Uterus (tissue), 4 donors: ENCODE measurements at places on chromosomes 6 and 20. TPM values are rescaled to one million over a fixed set of nuclear protein-coding genes. Genes with fewer than 3 reads are reported as not detected.

RAB44 gene
- total RNA-seq, result 0.37 TPM

LGSN gene
- not detected for total RNA-seq

LY6G6C gene
- not detected for total RNA-seq

- no peak for DNase-seq
Observed at GRCh38 chr20:45788351-45788750, 3.3 kb downstream of the WFDC3 start.

DNA sequence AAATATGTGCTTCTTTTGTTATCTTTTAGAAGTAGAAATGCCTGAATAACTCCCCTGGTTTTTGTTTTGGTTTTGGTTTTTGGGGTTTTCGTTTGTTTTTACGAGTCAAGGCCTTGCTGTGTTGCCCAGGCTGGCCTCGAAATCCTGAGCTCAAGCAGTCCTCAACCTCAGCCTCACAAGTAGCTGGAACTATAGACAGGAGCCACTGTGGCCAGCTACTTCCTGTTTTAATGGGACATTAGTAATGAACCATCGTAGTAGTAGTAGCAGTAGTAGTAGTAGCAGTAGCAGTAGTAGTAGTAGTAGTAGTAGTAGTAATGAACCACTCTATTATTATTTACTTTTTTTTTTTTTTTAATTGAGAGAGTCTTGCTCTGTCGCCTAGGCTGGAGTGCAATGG lies 66.0 kb downstream of the UBR2 start:
- no peak for DNase-seq

DNMT3B gene
- 5.0 TPM for total RNA-seq

DNA sequence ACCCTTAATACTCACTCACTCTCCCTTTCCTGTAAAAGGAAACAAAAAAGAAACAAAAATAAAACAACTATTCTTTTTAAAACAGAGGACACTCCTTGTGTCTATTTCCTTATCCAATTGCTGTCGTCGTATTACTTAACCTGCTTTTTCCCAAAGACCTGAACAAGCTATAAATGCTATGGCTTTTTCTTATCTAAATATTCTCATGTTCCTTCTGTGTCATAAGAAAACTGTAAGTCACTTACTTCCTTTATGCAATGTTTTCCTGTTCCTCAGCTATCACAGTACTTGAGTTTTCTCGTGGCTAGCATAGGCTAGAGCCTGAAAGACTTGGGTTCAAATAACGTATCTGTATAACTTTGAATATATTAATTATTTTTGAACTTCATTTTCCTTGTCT lies 99.2 kb downstream of the IRAK1BP1 start:
- no peak for DNase-seq

DNA sequence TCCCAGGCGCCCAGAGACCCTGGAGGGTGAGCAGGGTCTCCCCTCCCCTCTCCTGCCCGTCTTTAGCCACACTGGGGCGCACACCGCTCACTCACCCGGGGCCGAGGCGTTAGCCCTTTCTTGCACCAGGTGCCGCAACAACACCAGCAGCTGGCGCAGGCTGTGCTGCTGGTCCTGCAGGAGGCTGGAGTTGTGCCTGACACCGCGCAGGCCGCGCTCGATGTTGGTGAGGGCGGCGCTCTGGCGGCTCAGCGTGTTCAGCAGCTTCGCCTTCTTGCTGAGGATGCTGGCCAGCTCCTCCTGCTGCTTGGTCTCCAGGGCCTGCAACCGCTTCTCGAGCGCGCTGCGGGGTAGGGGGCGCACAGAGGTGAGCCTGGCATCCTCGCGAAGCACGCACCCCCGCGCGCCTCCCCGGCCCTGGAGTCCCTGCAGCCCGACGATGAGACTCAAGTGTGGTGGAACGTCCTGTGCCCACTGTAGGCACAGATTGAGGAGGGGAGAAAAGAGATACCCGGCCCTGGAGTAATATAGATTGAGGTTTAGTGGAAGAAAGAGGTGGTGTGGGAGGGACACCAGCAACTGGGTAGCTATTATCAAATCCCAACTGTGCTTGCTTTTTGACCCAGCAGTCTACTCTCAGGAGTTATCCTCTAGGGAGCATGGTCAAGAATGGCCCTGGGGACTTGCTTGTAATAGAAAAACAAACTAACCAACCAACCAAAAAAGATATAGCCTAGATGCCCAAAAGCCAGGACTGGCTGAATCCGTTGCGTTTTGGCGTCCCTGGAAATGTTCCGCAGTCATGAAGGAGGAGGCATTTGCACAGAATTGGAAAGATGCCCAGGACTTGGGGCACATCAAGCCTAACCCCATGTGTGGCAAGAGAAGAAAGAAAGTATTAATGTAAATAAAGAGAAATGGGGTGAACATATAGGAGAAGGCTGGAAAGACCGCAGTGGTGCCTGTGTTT lies 30.9 kb downstream of the ANGPT4 start:
- DNase-seq, result peak; percentile 21

DNA sequence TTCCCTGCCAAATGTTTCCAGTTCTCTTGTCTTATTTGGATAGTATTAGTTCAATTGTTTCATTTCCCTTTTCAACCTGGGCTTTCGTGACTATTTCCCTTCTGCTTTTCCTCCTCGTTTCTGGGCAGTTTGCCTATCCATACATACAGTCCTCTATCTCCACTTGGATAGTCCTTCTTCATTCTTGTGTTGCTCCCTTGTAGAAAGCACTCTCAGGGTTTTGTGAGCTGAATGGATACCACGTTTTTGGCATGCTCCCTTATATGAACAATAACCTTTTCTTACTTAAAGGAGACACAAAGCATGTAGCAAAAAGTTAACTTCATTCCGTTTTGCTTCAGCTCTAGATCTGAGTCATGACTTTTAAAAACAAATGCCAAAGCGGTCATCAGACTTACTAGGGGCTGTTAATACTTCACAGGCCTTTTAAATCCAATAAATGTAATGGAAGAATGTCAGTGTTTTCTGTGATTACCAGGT lies 16.6 kb downstream of the CRYBG1 start:
- DNase-seq, result no peak

EEF1A1 gene
- total RNA-seq, result 13,006 TPM

DNA sequence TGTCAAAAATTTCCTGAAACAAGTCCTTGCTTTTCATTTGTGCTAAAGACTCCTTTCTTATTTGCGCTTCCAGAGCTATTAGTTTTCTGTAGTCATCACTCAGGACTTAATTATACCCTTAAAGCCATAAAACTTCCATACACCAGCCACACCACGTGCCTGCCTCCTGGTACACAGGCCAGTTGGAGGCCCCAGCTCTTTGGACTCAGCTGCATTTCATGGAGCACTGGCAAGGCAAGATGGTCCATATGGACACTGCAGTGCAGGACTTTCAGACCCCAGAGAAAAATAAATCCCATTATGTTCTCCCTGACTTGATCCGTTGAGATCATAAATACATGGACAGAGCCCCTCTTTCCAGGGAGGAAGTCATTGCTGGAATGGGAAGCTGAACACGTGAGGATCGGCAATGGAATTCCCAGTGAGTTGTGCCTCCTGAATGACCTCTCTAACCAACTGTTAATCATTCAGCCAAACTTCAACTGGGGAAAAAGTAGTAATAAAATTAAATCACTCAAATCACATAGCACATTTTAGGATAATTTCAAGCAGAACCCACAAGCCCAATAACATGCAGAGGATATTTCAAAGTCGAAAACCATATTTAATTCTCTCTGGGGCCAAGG lies 173.1 kb downstream of the HACE1 start:
- DNase-seq, result no peak

DNA sequence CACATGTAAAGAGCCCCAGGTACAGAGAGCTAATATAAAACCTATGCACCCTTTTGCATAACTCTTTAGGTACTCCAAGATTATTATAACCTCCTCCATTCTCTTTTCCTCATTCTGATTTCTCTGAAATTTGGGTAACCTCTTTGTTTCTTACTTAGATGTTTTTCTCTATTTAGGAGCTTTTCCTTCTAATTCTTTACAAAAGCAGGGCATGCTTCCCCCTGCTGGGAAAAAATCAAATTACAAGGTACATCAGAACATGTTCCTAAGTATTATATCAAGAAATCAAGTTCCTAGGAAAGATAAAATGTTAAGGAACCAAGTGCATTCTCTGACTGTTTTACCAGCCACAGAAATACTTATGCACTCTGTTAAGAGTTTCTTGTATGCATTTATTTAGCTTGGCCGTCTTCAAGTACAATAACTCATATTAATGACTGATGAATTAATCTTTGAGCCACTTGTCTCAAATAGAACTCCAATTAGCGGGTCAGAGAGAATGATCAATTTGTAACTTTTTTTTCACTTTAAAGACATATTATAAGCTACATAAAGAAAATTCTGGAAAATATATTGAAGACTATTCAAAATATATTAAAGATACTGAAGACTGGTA lies 2.1 kb downstream of the KHDRBS2 start:
- DNase-seq, result no peak

CDYL gene
- 118 TPM for total RNA-seq

DNA sequence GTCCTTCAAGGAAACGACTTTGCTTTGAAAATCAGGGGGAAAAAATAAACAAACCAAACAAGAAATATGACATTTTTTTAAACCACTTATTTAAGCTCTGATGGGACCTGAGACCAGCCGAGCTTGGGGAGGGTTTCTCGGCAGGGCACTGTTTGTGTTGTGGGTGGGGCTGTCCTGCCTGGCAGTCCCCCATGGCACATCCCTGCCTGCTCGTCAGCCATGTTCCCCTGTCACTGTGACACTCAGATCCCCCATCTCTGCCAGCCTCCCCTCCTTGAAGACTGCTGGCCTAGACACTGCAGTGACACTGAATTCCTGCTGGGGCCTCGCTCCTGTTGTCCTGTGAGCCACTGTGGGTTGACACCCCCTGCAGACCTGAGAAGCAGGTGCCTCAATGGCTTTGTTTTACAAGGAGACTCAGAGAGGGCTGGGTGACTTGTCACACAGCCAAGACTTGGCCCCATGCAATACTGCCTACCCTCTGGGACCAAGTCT lies 95.1 kb upstream of the PTPN1 start:
- no peak for DNase-seq

ZSCAN16 gene
- 7.9 TPM for total RNA-seq

ETV7 gene
- total RNA-seq, result not detected

- DNase-seq, result no peak
Observed at GRCh38 chr6:138856654-138857053, 60.8 kb downstream of the ECT2L start.

- no peak for DNase-seq
Observed at GRCh38 chr20:37179683-37180524, 556 bp upstream of the MROH8 start.

DNA sequence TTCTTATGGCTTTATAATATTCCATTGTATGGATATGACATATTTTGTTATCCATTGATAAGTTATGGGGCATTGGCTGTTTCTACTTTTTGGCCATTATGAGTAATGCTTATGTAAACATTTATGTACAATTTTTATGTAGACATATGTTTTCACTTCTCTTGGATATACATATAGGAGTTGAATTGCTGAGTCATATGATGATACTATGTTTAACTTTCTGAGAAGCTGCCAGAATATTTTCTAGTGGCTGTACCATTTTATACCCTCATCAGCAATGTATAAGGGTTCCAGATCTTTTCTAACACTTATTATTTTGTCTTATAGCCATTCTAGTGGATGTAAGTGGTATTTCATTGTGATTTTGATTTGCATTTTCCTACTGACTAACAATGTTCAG lies 23.1 kb downstream of the OTOR start:
- no peak for DNase-seq

GRCh38 chr6:109896341-109896740 lies 81.8 kb upstream of the GPR6 start:
- no peak for DNase-seq

EEF1A2 gene
- 1.5 TPM for total RNA-seq

DNA sequence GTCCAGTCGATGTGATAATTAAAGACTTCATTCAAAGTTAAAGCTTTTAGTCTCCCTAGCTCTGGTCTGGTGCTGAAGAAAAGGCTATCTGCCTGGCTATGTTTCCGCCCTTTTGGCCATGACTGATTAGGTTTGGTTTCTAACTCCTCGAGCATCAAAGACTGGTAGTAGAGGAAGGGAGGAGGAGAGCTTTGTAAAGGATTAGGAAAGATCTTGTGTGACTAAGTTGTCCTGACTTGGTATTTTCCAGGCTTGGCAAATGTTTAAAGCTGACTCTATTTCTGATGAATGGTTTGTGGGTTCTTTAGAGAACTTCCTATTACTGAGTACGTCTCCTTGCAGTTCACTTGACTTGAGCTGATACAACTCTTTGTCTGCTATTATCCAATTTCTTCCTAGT lies 312.9 kb downstream of the GJA1 start:
- no peak for DNase-seq

GRCh38 chr6:161727083-161727833 lies 453.4 kb upstream of the AGPAT4 start:
- DNase-seq, result no peak

GLP1R gene
- total RNA-seq, result not detected

DNA sequence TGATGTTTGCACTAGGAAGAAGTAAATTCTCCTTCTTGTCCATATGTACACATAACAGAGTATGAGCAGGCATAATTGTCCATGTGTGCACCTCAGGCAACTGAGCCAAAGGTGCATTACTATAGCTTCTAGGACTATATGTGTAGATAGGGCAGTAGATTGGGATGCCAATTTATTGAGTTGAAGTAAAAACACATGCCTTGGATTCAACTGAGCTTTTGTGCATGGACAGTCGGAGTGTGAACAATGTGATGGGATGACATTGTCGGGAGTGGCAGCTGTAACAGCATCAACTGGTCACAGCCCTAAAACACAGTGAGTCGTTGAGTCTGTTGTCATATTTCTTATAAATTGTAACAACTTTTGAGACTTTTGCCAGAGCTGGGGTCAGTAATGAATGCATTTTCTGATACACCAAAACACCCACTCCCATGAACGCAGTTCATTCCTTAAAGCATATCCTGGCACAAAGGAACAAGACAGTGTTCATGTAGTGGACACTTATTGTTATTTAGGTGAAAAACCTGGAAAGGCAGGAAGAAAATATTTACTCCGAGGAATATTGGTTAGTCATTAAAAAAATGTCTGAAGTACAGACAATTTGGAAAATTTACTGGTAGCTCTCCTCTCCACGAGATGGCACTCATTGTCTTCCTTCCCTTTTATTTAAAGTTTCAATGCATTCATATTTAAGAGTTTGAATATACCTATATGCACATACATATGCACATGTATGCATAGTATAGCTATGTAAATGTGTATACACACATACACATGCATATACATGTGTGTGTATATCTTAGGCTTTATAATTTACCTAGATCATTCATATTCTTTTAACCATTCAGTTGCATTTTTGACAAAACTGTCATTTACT lies 302.0 kb upstream of the STXBP5 start:
- DNase-seq, result no peak

CFAP206 gene
- total RNA-seq, result 0.52 TPM
